ENCODE measurements at places on chromosomes 1 and 21. TPM values are rescaled to one million over a fixed set of nuclear protein-coding genes. Genes with fewer than 3 reads are reported as not detected.

The C4BPB gene
- polyA plus RNA-seq: not detected

The GJA9 gene
- polyA plus RNA-seq: not detected

The ADAMTSL4 gene
- polyA plus RNA-seq: 32.6 TPM

The AQP10 gene
- polyA plus RNA-seq: not detected

The POLR3GL gene
- 98.1 TPM for polyA plus RNA-seq

The LCE6A gene
- not detected for polyA plus RNA-seq

The WDR3 gene
- 16.7 TPM for polyA plus RNA-seq

The NGF gene
- polyA plus RNA-seq: 0.57 TPM

The CNR2 gene
- polyA plus RNA-seq: 0.13 TPM

All from psoas muscle (tissue), 8 donors.